Activated naive CD4-positive, alpha-beta T cell treated with Interleukin-2 at 50 U/mL for 16 hours (primary cell): ENCODE measurements at places on chromosomes 5 and 9.
A peak's percentile ranks its signal among the peaks of the same experiment; 100 is the strongest.

DNA sequence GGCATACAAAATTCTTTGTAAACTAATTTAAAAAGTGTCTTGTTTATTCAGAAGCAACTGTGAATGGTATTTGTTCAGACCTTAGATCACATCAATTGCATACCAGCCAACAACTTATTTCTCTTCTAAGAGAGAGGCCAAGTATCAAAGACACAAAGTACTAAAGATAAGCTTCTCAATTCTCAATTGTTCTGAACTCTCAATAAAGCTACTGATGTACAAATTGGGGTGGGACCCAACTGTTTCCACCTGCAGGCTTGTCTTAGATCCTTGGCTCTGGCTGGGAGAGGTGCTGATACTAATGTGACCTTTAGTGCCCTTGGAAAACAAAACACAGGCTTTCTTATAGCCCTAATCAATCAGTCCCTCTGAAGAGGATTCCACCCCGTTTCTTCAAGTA lies 22.1 kb downstream of the XRCC4 start:
- no peak for DNase-seq

- no peak for DNase-seq
These were observed 15.8 kb upstream of the FCN2 start for GRCh38 chr9:134864821-134865190.

GRCh38 chr9:6758498-6759184 lies 868 bp downstream of the KDM4C start:
- DNase-seq = peak; percentile 58

DNA sequence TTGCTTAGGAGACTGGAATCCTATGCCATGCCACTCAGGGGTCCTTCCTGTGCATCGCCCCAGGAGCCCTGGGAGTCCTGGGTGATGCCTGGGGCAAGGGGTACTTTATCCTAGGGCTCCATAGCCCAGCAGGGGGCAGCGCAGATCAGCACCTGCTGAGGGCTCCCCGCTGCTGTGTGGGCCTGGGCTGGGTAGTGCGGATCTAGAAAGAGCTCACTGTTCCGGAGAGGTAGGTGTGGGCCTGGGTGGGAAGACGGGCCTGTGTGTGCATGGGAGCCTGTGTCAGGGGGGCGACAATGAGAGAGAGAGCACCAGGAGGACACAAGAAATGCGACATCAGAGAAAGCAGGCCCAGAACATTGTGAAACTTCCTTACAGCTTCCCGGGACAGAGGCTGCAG lies 11.4 kb upstream of the DAB2IP start:
- DNase-seq = peak; percentile 8

- no peak for DNase-seq
These were observed 44.9 kb upstream of the STXBP1 start for GRCh38 chr9:127567035-127567729.

DNA sequence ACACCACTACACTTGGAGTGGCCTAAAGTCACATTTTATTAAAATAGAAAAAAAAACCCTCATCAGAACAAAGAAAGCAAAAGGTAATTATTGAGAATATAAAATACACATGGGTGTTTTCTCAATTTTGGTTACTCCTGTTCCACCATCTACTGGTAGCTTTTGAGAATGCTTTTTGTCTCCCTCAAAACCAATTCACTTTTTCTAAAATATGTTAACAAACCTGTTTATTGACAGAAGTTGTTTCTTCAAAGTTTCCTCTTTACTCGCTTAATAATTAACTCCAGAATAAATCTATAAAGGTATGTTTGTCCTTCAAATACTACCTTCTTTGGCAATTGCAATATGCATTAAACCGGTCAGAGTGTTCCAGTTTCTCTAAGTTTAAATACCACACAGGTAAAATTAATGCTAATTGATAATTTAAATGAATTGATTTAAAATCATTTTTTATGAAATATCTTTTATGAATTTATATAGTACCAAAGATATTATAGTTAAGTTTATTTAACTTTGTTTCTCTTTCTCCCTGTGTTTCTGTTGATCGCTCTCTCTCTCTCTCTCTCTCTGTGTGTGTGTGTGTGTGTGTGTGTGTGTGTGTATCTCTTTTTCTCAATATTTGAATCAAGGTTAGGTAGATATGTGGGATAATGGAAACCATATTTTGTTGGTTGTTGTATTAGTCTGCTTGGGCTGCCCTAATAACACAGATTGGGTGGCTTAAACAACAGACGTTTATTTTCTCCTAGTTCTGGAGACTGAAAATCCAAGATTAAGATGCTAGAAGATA lies 487.4 kb downstream of the PRDM9 start:
- DNase-seq = no peak

DNA sequence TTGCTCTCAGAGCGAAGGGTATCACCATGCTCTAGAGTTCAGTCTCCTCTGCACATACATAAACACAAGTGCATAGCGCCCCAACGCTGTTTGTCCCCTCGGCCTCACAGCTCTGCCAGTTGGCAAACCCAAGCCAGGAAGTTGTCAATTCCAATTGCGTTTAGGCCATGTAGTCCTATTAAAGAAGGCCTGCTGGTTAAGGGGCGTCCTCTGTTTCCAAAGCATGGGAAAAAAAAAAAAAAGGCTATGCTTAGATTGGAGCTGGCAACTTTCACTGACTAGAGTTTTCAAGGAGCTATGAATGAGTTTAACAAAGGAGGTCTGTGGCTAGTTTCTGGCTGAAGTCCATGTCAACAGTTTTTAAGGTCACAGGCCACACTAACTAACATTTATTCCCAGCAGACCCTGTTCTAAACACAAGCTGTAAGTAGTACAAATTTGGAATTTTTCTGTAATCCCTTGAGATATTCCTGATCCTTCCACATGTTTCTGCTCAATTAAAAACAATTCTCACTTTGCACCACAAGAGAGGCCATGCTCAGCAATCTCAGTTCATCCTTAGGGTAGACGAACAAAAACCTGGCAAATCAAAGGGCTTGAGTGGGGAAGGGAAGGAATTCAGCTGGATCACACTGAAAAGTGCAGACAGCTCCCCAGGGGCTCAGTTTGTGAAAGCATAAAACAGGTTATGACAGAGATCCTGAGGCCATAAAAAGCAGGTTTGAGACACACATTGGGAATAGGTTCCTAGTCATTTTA lies 187.7 kb downstream of the DENND1A start:
- no peak for DNase-seq

GRCh38 chr5:83556190-83556589 lies 84.6 kb downstream of the VCAN start:
- no peak for DNase-seq

DNA sequence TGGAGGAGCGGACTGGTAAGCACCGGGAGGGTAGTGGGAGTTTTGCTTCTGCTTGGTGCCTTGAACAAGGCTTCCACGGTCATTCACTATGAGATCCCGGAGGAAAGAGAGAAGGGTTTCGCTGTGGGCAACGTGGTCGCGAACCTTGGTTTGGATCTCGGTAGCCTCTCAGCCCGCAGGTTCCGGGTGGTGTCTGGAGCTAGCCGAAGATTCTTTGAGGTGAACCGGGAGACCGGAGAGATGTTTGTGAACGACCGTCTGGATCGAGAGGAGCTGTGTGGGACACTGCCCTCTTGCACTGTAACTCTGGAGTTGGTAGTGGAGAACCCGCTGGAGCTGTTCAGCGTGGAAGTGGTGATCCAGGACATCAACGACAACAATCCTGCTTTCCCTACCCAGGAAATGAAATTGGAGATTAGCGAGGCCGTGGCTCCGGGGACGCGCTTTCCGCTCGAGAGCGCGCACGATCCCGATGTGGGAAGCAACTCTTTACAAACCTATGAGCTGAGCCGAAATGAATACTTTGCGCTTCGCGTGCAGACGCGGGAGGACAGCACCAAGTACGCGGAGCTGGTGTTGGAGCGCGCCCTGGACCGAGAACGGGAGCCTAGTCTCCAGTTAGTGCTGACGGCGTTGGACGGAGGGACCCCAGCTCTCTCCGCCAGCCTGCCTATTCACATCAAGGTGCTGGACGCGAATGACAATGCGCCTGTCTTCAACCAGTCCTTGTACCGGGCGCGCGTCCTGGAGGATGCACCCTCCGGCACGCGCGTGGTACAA lies 556 bp downstream of the PCDHGC3 start:
- DNase-seq = no peak

GRCh38 chr5:148984345-148984744 lies 78.5 kb downstream of the SH3TC2 start:
- no peak for DNase-seq

GRCh38 chr9:137189297-137190295 lies 1.1 kb downstream of the SSNA1 start:
- DNase-seq = no peak

GRCh38 chr9:108397286-108397685 lies 458.5 kb downstream of the ACTL7B start:
- no peak for DNase-seq

- no peak for DNase-seq
These were observed 96.8 kb downstream of the C9orf50 start for GRCh38 chr9:129523943-129524581.

GRCh38 chr5:64619609-64620008 lies 70.7 kb upstream of the SHISAL2B start:
- DNase-seq = no peak

- DNase-seq = no peak
These were observed 195.4 kb upstream of the MSX2 start for GRCh38 chr5:174528821-174529544.

GRCh38 chr5:87231037-87231808 lies 36.5 kb upstream of the RASA1 start:
- peak; percentile 27 for DNase-seq

GRCh38 chr5:43161244-43161643 lies 30.8 kb upstream of the NIM1K start:
- DNase-seq = no peak

DNA sequence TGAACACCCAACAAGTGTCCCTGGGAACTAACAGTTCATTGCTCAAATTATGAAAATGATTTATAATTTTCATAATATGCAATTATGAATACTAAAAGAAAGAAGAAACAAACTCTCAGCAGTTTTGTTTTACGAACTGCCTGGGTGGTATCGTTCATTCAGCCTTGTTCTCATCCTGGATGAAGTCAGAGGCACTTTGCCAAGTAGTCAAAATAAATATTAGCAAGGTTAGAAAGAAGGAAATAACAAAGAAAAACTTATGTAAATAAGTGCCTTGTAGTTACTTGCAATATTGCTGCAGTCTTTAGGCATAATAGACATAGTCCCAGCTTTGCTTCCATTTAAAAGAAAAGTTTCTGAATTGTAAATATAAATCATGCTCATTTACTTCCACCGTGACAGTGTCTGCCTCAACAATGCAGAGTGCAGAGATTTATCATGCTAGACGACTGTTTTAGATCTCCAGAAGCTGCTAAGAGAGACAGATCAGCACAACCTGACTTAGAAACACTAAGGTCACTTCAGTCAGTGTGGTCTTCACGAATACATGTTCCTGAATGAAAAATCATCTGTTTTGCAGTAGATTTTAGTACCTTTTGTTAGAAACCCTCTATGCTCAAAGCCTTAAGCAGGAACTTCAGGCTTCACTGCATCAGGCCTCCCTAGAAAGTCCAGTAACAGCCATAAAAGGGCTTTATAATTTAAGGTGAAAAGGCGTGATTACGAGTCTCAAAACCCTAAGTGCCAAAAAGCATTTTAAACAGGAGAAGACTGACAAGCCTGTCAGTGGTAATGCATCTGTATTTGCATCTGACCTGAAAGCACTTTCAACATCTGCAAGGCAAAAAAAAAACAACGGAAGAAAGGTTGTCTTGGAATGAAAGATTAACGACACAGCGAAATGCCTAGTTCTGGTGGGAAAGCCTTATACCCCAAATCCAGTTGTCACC lies 92.1 kb downstream of the TMEM167A start:
- no peak for DNase-seq

DNA sequence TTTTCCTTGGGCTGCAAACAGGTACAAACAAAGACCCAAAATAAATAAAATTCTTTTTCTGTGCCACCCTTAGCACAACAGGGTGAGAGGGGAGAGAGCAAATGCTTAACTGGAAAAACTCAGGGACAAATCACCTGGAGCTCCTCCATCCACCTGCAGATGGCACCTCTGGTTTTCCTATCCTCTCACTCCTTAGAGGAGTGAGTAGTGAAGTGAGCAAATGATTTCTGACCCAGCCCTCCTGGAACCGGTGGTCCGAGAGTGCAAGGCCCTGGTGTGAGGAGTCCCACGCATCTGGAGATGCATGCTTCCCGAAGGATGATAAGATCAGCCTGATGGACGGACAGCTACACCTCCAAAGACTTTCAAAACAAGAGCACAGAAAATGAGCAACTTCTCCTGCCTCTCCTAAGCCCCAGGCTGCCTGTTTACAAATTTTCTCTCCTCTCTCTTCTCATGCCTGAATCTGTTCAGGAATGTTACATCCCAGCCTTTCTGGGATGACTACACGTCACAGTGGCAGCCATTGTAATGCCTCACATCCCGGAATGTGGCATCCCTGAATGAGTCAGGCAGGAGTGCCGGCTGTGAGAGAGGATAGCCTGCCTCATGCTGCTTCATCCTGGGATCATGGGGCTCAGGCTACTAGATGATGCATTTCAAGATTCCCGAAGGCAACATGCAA lies 86.4 kb downstream of the ADRB2 start:
- DNase-seq = no peak

GRCh38 chr5:146528236-146528635 lies 12.2 kb upstream of the GPR151 start:
- no peak for DNase-seq

DNA sequence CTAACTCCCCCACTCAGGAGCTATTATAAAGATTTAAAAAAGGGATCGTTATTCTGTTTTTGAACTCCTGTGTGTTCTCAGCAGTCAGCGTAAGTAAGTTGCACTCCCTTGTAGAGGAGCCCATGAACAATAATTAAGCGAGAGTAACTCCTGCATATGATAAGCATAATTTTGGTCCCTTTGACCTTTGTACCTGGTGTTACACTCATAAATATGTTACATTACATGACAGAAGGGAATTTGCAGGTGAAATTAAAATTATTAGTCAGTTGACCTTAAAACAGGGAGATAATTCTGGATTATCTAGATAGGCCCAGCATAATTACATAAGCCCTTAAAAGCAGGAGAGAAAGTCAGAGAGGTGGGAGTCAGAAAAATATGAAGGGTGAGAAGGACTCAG lies 197.3 kb downstream of the KCTD16 start:
- no peak for DNase-seq

DNA sequence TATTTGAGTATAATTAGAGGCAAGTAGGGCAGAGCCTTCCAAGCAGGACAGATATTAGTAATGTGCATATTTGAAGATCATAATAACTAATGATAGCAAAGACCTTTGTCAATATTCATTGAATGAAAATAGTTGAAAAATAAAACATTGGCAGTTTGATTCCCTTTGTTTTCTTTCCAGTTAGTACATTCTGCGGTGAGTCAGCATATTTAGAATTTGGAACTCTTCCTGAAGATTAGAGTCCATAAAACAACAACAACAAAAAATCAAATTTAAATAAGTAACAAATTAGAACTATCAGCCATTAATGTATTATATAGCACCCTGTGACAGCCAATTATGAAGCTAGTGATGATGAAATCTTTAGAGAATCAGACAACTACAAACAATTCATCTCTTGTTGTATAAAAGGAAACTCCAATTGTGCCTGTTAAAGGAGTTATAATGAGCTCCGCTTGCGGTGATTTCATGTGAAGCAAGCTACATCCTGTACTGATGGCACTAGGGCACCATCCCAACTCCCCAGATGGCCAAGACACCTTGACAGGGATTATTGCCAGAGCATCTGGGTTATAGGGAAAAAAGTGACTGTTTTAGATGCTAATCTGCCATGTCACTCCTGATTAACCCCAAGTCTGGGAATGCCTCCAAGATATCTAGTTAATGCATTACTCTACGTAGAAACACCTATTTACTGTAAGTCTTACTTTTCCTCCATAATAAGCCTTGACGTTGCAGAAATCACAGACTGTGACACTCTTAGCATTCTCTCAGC lies 6.8 kb downstream of the IFNA8 start:
- no peak for DNase-seq
